ENCODE measurements at places on chromosomes 5 and 9. TPM values are rescaled to one million over a fixed set of nuclear protein-coding genes. Genes with fewer than 3 reads are reported as not detected.

DNA sequence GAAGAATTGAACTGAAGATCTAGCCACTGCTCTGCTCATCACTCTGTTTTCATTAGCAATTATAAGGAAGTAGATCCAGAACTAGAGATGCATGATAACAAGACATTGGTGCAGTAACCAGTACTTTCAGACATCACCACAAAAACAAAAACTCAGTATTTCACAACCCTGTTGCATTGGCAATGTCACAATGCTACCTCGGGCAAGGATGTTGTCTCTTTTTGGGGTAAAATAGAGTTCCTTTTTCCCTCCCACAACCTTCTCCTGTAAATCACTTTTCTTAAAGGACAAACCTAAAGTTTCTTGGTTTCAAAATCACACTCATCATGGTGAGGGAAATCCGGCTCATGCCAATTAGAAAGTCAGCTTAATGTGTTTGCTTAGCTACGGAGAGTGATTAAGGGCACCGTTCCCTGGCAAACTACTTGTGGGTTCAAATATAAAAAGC lies 420.1 kb upstream of the MEF2C start:
- DNase-seq: no peak

- peak; percentile 88 for DNase-seq
Observed at GRCh38 chr5:121503111-121503840, 348.4 kb upstream of the FTMT start.

- DNase-seq: no peak
Observed at GRCh38 chr5:126659805-126660482, 59.2 kb downstream of the PHAX start.

- no peak for DNase-seq
Observed at GRCh38 chr5:14339468-14339867, 196.3 kb downstream of the TRIO start.

DNA sequence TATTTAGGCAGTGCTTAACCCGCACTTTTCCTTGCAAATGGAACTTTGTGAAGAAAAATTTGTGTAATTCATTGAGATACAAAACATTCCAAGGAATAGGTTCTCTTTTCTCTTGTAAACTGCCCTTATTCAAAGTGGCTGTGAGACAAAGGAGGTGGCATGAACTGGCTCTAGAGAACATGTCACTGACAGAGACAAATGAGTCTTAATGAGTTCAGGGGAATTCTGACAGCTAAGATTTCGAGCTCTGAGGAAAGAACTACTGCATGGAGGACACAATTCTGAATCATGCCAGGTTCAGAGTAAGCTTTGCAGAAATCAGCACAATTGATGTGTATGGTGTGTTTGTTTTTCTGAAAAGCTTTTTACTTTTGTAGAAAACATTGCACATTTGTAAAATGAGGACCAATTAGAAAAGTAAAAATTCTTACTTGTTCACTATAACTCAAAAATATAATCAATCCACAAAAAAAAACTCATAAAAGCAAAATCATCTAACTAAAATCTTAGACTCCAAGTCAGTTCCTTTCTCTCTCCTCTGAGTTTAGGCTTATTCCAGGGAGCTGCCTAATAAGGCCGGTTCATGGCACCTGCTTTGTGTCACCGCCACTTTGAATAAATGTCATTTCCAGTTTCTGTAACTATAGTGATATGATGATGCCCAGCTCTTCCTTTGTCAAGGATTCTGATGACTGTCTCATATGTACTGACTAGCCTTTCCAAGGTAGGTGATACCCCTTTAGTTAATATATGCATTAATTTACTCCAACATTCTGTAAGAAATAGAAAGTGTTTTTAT lies 163.2 kb downstream of the HCN1 start:
- DNase-seq: no peak

DNA sequence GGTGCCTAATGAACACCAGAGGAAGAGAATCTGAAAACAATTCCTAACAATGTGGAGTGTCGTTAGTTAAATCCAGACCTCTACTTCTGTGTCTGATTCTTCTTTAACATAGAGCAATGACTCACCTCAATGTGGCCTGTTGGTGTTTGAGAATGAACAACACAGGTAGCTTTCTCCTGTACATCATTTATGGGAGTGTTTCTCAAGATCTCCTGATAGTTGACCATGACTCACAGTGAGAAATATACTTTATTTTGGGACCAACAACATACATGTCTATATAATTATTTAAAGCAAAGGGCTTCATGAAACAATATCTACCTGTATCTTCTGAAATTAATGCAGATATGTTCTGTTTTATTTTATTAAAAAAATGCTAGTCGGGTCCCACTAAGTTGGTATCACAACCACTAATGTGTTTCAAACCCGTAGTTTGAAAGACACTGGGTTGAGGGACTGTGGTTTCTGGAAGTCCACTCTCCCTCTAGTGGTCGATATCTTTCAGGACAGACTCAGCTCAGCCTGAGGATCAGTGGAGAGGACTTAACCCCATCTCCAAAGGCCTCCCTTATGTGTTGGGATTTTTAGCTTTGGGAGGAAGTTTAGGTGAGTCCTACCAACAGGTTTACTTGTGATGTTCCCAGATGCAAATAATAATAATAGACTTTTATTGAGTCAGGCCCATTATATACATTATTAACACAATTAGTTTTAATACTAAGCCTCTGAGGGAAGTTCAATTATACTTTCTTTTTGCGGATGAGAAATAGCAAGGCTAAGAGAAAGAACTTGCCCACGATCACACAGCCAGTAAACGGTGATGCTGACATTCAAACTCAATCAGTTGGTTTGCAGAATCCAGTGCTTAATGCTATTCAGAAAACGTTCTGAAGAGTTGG lies 70.0 kb upstream of the KLF9 start:
- peak; percentile 93 for DNase-seq

GRCh38 chr9:84567805-84568204 lies 101.7 kb upstream of the NTRK2 start:
- DNase-seq: no peak

DNA sequence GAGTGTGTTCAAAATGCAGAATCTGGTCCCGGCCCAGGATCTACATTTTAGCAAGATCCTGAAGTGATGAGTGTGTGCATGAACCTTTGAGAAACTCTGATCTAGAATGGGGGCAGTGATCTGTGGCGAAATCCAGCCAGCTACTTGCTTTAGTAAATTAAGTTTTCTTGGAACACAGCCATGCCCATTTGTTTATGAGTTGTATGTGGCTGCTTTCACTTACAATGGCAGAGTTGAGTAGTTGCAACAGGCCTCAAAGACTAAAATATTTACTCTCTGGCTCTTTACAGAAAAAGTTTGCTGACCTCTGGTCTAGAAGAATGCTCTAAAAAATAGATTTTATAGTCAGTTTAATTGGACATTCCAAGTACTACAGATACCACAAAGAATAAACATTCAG lies 588.3 kb downstream of the BNC2 start:
- no peak for DNase-seq

DNA sequence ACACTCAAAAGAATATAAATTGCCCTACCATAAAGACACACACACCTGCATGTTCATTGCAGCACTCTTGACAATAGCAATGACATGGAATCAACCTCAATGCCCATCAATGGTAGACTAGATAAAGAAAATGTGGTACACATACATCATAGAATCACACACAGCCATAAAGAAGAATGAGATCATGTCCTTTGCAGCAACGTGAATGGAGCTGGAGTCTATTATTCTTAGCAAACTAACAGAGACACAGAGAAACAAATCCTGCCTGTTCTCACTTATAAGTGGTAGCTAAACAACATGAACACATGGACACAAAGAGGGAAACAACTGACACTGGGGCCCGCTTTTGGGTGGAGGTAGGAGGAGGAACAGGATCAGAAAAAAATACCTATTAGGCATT lies 2062.2 kb upstream of the CDH6 start:
- DNase-seq: no peak

RNF183 gene
- 0.06 TPM for total RNA-seq

PDLIM4 gene
- 22.0 TPM for total RNA-seq

CTSV gene
- 29.0 TPM for total RNA-seq

ALDH1A1 gene
- total RNA-seq: 3.0 TPM

Measured in cardiac muscle cell (in vitro differentiated cells and primary cell).